ENCODE measurements at places on chromosomes 7 and 10.

- no peak for DNase-seq
These were observed 30.0 kb downstream of the SFXN4 start for GRCh38 chr10:119135513-119135881.

DNA sequence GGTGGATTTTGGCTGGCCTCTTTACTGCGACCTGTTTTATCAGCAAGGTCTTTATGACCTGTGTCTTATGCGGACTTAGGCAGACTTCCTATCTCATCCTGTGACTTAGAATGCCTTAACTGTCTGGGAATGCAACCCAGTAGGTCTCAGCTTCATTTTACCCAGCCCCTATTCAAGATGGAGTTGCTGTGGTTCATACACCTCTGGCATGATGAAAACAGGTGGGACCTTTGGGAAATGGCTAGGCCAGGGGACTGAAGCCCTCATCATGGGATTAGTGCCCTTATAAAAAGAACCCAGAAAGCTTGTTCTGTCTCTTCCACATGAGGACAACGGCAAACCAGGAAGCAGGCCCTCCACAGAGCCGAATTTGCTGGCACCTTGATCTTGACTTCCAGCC lies 172.1 kb upstream of the MYO3A start:
- DNase-seq: no peak

- no peak for DNase-seq
These were observed 34.8 kb downstream of the VKORC1L1 start for GRCh38 chr7:65907501-65908198.

DNA sequence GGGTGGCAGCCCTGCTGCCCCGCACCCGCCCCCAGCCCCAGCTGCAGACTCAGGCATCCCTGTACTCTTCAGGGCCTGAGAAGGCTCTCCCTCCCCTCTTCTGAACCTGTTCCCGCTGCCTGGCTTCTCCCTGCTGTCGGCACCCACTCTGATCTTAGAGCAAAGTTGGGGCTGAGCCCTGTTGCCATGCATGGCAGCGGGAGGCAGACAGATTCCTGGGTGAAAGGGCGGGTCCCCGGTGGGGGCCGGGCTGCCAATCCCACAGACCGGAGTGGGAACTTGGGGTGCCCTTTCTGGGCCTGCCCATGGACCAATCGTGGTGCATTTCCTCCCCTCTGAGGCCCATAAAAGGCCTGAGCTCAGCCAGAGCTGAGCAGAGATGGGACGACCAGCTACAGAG lies 80.7 kb downstream of the SPDYE5 start:
- DNase-seq: no peak

- DNase-seq: no peak
These were observed 74.2 kb downstream of the TSPAN12 start for GRCh38 chr7:120783721-120784120.

DNA sequence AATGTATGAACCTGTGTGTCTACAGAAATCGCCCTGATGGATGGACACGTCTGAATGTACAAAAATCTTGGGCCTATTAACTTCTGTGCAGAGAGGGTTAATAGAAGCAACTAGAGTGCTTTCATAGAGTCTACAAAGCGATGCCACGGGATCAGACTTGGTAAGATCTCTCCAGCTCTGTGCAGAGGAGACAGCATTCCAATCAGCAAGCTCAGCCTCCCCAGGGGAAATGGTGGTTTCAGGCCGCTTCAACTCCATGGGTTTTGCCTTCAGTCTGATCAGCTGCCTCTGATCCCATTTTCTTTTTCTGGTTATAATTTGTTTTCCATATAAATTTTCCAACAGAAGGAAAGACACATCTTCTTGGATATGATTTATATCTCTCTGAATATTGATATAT lies 35.1 kb upstream of the COBL start:
- no peak for DNase-seq

GRCh38 chr7:121107923-121108498 lies 119.5 kb downstream of the CPED1 start:
- no peak for DNase-seq

GRCh38 chr7:37514497-37514896 lies 65.8 kb upstream of the ELMO1 start:
- no peak for DNase-seq

- DNase-seq: no peak
These were observed 501 bp downstream of the TFPI2 start for GRCh38 chr7:93890041-93890463.

GRCh38 chr10:16699435-16700057 lies 117.7 kb downstream of the RSU1 start:
- no peak for DNase-seq

- no peak for DNase-seq
These were observed 14.7 kb downstream of the KCTD7 start for GRCh38 chr7:66643395-66643794.

- no peak for DNase-seq
These were observed 139.2 kb upstream of the PRR15 start for GRCh38 chr7:29424295-29424983.

GRCh38 chr10:104041891-104042535 lies 43.7 kb downstream of the COL17A1 start:
- DNase-seq: no peak

GRCh38 chr10:61664985-61665384 lies 2.3 kb downstream of the CABCOCO1 start:
- no peak for DNase-seq

DNA sequence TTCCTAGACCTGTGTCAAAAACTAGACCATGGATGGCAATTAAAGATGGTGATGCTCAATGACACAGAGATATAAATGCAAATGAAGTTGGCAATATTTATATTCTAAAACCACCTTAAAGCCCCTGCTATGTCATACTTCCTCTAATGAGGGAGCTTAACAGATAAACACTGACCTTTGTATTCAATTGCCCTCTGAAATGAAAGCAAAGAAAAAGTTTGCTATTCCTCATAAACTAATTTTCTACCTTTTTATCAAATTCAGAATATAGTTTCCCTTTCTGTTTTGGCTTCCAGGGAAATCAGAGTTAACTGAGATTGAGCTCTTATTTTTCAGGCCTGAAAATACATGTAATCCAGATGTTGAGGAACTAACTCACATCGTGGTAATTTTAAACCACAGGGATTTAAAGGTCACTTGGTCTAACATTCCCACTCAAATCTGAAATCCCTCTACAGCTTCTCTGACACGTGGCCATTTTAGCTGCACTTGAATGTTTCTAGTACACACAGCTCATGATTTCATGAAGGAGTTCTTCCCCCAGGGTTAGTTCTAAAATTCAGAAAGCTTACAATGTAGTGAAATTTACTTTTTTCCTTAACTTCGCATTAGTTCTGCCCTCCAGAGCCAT lies 37.9 kb upstream of the ABCB5 start:
- no peak for DNase-seq

DNA sequence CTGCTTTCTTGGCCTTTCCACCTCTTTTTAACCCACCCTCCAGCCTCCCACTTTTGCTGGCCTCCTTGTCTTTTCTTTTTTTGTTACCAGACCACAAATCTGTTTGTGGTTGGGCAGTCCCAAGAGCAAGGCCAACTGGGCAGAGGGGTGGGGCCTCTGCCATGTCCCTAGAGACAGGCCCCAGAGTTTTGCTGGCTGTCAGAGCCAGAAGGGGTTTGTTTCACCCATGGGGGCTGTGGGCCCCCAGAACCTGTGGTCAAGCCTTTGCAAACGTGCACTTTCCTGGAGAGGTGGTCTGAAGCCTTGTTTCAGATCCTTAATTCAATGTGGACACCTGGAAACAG lies 10.3 kb downstream of the ZMIZ1 start:
- DNase-seq: no peak

- no peak for DNase-seq
These were observed 46.5 kb downstream of the INHBA start for GRCh38 chr7:41656366-41656765.

GRCh38 chr7:36526863-36527548 lies 137.3 kb downstream of the ANLN start:
- DNase-seq: peak; percentile 11

DNA sequence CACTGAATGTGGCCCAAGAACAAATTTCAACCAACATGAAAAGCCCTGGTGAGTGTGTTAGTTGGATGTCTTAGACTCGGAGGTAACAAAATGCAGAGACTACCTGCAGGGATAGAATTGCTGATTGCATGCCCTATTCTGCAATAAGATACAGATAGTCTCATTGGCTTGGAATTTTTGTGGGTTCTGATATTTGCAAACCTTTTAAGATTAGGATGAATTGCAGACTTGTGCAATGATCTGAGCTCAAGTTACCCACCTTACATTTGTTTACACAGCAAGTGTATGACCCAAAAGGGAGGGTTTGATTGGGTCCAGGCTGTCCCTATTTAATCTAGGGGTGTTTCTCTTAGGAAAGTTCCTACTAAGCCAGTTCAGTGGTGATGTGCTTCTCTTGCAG lies 45.4 kb downstream of the GPR37 start:
- DNase-seq: no peak

DNA sequence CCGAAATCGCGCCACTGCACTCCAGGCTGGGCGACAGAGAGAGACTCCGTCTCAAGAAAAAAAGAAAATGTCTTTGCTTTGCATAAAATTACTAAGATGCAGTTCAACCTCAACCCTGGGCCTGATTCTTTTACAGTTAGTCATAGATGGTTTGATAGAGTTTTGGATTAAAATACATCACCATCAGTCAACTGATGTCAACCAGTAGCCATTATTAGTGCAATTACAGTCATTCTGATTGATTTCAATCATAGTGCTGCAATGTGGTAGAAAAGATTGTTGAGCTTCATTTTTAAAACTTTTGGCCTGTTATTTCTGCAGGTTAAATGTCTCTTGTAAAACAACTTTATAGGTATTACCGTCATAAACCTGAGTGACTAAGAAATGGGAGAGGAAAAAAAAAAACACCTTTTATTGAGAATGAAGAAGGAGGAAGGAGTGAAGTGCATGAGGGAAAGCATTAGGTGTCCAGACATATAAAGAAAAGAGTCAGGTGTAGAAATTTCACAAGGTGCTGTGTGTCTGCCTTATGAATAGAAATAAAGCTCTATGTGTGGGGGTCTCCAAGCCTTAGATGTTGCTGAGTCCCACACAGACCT lies 150.6 kb downstream of the TRIL start:
- DNase-seq: no peak

DNA sequence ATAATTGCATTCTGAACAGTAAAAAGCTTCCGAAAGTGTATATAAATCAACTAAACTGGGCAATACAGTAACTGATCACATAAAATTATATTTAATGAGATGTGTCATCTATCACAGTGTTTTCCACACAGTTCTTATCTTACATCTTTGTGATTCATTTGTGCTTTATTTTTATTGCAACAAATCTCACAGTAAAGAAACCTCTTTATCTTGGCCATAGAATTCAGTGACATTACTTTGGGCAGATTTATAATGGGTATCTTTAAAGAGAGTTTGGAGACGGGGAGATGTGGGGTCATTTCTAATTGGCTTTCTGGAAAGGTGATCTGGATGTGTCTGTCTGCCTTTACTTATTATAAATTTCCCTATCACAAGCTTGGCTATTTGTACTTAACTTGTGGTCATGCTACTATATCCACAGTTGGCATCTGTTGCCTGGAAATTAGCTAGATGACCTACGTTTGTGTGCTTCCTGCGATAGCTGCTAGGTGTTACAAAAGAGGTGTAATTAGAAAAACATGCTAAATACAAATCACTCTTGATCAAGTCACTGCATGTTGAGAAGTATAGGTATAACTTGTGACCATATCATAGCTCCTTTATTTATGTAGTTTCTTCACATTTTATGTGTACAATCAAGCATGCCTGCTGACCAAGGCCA lies 123.8 kb downstream of the ARID5B start:
- no peak for DNase-seq

DNA sequence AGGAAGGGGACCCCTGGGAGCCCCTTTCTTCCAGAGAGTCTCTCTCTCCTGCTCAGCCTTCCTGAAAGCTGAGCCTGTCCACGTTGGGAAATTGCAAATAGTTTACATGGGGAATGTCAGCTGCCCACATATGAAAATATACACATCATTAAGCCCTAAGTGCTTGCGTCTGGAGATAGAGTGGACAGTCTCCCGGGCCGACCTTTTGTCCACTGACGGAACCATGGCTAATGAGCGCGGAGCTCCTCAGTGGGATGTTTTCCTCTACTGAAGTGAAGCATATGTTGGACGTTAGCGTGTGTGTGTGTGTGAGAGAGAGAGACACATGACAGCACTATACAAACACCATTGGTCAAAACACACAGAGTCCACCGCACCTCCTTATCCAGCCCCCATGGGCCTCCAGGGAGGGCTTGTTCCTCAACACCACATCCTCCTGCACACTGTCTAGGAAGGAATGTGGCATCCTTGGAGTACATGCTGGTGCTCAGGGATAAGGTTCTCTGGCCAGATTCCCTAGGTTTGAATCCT lies 128.4 kb downstream of the RGS10 start:
- DNase-seq: no peak

- no peak for DNase-seq
These were observed 165.9 kb downstream of the PLXNA4 start for GRCh38 chr7:132410385-132410784.

GRCh38 chr7:99090771-99091542 lies 53.0 kb downstream of the SMURF1 start:
- DNase-seq: no peak

DNA sequence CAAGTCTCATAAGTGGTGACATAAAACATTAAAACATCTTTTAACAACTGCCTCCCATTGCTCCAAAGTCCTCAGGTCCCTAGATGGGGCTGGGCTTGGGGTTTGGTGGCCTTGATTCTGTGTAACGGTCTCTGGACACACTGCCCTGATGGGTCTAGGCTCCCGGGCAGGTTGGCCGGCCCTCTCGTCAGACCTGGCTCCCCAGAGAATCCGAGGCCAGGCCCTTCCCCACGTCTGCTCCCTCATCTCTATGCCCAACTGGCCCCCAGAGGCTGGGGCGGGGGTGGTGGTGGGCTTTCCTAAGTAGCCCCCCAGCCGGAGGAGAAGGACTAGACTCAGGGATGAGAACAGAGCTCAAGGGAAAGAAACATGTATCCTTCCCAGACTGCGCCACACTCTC lies 31.5 kb upstream of the EFCAB10 start:
- no peak for DNase-seq

Measured in CD4-positive, CD25-positive, alpha-beta regulatory T cell (primary cell).